Activated T-helper 17 cell treated with anti-CD3 and anti-CD28 coated beads, Interleukin-2, amount 50 U/mL, for 72 hours (primary cell): ENCODE measurements at places on chromosomes 3 and 15.

DNA sequence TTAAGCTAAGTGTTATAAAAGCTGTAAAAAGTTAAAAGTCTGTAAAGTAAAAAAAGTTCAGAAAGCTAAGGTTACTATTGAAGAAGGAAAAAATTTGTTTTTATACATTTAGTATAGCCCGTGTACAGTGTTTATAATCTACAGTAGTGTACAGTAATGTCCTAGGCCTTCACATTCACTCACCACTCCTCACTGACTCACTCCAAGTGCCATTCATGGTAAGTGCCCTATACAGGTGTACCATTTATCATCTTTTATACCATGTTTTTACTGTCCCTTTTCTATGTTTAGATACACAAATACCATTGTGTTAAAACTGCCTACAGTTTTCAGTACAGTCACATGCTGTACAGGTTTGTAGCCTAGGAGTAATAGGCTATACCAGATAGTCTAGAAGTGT lies 8.8 kb downstream of the CCDC71 start:
- no peaks in the 10 kb centered on the region for H3K27me3 ChIP-seq
- no peak overlapping the region for H3K27ac ChIP-seq
- no peak overlapping the region for H3K4me3 ChIP-seq
- ATAC-seq: no peak

DNA sequence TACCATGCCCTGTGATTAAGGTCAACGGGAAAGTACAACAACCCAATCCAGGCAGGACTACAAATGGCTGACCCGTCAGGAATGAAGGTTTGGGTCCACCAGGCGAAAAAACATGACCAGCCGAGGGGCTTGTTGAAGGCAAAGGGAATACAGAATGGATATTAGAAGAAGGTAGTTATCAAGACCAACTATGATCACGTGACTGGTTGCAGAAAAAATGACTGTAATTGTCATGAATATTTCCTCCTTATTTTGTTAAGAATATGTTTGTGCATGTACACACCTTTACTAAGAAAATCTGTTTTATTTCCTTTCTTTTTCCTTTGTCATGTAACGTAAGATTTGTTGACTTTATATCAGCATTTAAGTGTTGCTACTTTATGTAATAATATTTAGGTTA lies 22.9 kb upstream of the OSBPL11 start:
- no peak overlapping the region for H3K27ac ChIP-seq
- no peaks in the 10 kb centered on the region for H3K36me3 ChIP-seq
- H3K4me3 ChIP-seq: no peak overlapping the region
- no peaks in the 10 kb centered on the region for H3K4me1 ChIP-seq
- no peaks in the 10 kb centered on the region for H3K27me3 ChIP-seq

DNA sequence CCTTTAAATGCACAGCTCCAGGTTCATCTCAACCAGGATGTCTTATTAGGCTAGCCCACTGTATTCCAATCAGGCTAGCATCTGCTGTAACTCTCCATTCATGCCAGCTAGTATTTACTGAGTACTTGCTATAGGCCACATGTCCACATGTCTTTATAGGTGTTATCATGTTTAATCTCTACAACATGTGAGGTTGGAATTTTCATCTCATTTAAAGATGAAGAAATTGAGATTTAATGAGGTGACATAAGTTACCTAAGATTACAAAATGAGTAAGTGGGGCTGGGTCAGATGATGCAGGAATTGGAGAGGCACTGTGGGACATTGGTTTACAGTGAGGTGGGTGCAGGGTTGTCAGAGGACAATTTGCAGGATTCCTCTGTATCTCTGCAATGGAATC lies 2.9 kb downstream of the IFT122 start:
- H3K4me1 ChIP-seq: peaks cover 30% of the 10 kb centered on the region
- H3K27me3 ChIP-seq: no peaks in the 10 kb centered on the region
- no peak for ATAC-seq
- H3K36me3 ChIP-seq: peaks cover 19% of the 10 kb centered on the region
- H3K27ac ChIP-seq: peak overlapping the region; percentile 95
- peak overlapping the region; percentile 89 for H3K4me3 ChIP-seq

DNA sequence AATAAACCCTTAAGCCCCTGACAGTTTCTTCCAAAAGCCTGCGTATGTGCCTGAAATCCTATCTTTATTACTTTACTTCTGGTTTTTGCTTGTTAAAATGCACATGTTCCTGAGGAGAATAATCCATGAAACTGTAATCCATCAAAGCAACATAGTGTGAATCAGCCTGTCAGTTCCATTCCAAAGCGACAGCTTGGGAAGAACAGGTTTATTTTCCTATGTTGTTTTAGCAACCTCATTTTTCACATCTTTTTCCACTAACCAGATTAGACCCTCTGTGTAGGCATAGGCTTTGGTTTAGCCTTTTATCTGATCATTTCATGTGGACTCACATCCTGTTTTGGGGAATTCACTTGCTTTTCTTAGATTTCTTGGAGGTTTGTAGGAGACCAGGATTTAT lies 988.0 kb downstream of the SQOR start:
- no peaks in the 10 kb centered on the region for H3K27me3 ChIP-seq
- H3K4me1 ChIP-seq: no peaks in the 10 kb centered on the region
- H3K27ac ChIP-seq: no peak overlapping the region
- no peak overlapping the region for H3K4me3 ChIP-seq
- H3K36me3 ChIP-seq: no peaks in the 10 kb centered on the region
